Lower leg skin (tissue), 4 donors: ENCODE measurements at places on chromosomes 16 and 17.

- DNase-seq: no peak
Measured at GRCh38 chr16:4536391-4537106, 2.0 kb downstream of the CDIP1 start.

- DNase-seq: no peak
Measured at GRCh38 chr17:16484445-16485175, 7.4 kb downstream of the LRRC75A start.

DNA sequence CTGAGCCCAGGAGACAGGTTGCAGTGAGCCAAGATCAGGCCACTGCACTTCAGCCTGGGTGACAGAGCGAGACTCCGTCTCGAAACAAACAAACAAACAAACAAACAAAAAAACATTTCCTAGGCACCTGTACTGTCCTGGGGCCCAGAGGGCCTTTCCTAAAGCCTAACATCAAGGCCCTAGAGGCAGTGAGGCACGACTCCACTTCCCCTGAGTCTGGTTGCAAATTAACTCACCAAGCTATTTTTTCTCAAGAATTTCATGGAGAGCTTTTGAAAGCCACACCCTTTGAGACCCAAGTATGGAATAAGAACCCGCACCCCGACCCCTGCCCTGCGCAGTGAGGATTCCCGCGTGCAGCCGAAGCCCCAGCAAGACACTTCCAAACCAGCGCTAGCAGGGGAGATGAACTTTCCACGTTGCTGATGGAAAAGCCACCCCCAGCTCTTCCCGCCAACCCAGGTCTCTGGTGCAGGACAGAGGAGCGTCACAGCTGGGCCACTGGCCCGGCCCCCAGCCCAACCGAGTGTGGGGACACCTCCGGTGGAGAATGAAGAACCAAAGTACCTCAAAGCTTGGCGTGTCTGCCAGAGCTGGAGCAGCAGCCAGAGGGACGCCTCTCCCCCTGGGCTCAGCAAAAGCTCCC lies 1.2 kb downstream of the CHST5 start:
- no peak for DNase-seq

DNA sequence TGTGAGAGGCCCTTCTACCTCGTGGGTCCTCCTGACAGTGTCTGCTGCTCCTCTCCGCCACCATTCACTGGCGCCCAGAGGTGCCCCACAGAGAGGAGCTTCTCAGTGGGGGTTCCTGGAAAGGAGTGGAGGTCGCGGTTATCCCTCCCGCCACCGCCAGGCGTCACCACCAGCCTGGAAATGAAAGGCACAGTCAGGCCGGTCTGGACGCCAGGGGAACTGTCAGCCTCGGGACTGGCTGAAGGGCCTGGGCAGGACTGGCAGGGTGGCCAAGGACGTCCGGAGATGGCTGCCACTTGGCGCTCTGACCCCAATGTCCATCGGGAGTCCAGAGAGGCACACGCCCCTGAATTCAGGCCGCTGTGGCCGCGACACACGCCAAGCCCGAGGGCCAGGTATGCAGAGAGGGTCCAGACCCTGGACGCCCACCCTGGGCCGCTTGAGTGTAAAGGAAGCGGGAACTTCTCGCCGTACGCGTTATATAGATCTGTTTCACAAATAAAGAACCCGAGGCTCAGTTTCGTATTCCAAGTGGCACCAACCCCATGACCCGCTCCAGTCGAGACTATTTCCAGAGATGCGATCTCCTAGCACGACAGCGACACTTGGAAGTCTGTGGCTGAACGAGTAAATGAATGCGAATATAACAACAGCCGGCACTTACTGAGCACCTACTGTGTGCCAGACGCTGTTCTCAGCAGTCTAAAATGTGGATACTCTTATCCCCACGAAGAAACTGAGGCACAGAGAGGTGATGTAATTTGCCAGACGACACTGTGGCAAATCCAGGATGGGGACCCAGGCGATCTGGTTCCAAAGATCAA lies 7.6 kb upstream of the NXPH3 start:
- peak; percentile 83 for DNase-seq

- no peak for DNase-seq
Measured at GRCh38 chr17:1498869-1499268, 6.4 kb upstream of the MYO1C start.

DNA sequence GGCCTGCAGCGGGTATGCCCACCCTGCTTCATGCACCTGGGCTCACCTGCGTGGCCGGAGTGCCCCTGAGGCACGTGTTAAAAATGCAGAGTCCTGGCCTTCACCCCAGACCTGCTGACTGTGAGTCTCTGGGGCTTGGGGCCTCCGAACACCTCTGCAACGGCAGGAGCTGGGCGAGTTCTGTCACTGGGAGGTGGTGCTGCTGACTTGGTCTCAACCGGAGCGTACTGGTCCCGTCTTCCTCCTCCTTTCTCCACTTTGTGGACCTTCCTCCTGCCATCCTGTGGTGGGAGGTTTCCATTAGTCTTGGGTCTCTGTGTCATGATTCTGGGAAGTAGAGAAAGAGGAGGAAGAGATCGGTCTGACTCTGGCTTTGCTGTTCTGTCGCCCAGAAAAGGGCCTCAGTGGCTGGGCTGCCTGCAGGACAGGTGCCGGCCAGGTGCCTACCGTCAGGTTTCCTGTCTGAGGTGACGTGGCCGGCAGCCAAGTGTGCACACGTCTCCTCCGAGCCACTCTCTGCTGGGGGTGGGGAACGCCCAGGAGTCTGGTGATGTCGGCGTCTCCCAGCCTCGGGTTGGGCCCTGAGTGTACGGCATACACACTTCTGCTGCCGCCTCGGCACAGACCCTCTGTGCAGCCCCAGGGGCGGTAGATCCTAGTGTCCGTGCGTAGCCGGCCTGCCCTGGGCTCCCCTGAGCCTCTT lies 6.9 kb downstream of the TSC2 start:
- no peak for DNase-seq

DNA sequence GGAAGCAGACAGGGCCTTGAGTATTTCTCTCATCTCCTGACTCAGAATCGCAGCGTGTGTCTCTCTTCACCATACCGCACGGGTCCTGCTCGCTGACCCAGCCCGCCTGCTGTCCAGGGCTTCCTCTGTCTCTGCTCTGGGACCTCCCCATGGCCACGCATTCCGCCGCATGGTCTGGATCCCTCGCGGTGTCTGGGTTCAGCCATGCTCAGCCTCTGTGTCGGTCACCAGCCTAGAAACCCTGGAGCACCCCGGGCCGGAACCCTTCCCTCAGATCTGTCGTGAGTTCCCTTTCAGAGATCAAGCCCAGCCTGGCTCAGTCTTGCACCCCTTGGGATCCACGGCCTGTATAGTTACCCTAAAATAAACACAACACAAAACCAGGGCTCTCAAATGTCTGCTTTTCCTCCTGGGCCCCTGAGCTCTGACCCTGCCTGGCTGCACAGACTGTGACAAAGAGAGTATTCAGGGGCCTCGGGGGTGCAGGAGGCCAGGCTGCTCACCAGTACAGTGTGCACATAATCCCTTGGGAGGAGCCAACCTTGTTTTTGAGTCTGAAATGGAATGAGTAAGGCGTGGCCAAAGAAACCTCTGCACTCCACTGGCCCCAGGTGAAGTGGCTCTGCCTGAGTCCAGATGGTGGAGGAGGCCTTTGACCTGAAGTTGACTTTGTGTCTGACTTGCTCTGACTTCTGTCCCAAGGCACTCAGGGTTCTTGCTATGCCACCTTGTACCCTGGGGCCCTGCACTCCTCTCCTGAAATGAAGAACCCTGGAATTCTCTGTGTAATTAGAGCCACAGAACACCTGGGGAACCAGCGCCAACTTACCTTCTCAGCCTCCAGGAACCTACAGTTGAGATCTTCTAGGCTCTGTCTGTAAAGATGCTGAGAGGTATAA lies 5.8 kb upstream of the SPIRE2 start:
- no peak for DNase-seq

GRCh38 chr17:9987779-9988585 lies 82.9 kb upstream of the RCVRN start:
- DNase-seq: no peak

DNA sequence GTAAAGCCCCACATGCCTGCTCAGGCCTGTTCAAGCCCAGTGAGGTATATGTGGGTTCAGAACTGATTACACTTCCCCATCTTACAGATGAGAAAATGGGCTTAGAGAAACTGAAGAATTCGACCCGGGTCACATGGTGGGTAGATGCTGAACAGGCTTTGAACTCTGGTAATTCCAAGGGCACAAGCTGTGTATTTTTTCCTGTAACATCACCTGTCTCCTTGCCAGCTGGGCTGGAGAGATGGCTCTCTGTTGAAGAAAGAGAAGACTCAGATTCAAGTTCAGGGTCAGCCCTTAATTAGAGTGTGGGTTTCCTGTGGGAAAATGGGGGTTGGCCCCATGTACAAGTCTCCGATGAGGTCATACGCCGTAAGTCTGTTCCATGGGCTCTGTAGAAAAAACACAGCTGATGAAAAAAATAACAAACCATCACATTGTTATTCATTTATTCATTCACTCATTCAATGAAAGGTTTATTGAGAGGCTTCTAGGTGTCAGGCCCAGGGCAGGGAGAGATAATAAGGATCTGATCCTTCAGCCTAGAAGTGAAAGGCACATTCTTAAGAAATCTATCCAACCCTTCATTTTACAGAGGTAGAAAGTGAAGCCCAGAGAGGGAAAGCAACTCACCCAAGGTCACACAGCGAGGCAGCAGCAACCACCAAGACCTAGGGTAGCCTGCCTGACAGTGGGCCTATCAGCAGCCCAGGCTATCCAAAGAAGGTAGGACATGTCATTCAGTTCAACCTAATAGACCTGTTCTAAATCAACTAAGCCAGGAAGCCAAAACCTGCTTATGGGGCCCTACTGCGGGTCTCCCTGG lies 482.8 kb downstream of the SOX9 start:
- no peak for DNase-seq

- DNase-seq: no peak
Measured at GRCh38 chr17:80460429-80460834, 16.0 kb downstream of the NPTX1 start.

- DNase-seq: no peak
Measured at GRCh38 chr16:15981382-15981781, 32.0 kb downstream of the ABCC1 start.

DNA sequence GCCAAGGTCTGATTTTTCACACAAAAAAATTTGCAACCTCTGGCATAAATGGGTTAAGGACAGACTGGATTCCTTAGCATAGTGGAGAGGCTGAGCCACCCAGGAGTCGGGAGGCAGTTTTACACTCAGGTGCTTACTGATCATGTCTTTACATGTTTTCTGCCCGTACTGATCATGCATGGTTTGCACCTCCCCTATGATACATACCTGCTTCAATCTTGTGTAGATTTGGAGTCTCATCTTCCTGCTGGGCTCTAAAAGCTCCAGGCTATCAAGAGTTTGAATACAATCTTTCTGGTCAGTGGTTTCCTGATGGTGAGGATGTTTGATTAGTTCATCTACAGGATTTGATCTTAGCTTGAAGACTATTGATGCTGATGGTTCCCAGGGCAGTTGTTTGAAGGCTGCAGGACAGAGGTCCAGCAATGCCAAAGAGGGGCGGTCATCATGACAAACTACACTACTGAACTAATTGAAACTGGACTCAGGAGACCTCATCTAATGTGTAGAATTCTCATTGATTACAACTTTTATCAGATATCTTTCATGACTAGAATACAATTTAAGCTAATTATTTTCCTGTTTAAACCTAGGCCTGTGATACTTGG lies 6.9 kb downstream of the C1QBP start:
- DNase-seq: no peak

- DNase-seq: no peak
Measured at GRCh38 chr17:50800196-50800700, 32.9 kb upstream of the ANKRD40CL start.

GRCh38 chr16:69870761-69871160 lies 80.4 kb upstream of the CLEC18A start:
- no peak for DNase-seq

- DNase-seq: no peak
Measured at GRCh38 chr16:28136751-28137434, 73.4 kb upstream of the GSG1L start.

- DNase-seq: no peak
Measured at GRCh38 chr16:15752717-15753488, 102.9 kb downstream of the NDE1 start.

DNA sequence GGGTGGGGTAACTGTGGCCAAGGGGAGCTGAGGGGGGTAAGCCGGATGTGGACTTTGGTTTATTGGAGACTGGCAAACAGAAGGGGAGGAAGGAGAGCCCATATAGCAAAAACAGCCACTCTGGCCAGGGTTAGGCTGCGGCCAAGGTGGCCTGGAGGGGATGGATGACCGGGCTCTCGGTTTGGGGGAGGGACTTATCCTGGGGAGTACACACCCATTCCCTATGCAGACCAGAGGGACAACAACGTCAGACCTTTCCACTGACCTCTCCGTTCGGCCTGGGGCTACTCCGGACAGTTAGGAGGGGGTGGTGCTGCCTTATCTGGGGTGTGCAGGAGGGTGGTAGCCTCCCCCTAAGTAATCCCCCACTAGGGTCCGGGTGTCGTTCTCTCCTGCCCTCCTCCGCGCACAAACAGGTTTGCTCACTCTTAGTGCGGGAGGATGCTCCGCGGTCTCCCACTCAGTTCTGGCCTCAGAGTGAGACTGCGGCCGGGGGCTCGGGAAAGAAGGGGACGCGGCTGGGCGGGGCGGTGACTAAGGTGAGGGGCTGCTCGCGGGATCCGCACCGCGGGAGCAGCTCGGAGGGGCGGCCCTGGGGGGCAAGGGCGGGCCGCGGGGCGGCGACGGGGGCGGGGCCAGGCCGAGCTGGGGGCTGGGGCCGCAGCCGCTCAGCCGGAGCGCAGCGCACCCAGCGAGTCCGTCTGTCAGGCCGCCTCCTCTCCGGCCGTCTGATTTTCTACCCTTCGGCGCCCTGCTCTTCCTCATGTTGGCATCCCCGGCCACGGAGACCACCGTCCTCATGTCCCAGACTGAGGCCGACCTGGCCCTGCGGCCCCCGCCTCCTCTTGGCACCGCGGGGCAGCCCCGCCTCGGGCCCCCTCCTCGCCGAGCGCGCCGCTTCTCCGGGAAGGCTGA lies at the start of gene WNK4:
Gene WNK4 (plus strand): TSS at position 675 of the 915 bp plus-strand sequence. CDS start 89 bp downstream, at position 764.
- DNase-seq: peak; percentile 82

GRCh38 chr17:56708670-56709410 lies 115.3 kb downstream of the NOG start:
- DNase-seq: no peak

DNA sequence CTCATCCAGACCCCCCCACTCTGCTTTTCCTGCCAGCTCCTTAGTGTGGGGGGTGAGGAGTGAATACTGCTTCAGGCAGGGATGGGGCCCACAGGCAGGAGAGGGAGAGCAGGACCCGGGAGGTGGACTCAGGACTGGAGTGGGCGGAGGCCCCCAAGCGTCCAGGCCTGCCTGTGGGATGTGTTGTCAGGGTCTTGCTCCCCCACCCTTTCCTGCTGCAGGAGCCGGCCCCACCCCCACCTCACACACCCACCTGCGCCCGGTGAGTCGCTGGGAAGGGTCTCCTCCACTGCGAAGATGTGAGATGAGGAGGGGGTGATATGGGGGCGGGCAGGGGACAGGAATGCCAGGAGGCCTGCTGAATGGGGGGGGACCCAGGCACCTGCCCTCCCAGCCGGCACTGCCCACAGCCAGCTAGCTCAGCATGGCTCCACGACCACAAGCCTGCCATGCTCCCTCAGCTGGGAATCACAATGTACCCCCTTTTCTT lies 1.1 kb downstream of the FAM171A2 start:
- no peak for DNase-seq

GRCh38 chr17:66602659-66603384 lies 232.1 kb upstream of the CACNG5 start:
- no peak for DNase-seq

GRCh38 chr16:86573646-86574508 lies 4.5 kb upstream of the FOXL1 start:
- no peak for DNase-seq

GRCh38 chr16:69338557-69339288 lies 641 bp downstream of the COG8 start:
- peak; percentile 91 for DNase-seq
